Activated CD4-positive, alpha-beta T cell treated with anti-CD3 and anti-CD28 coated beads, Interleukin-2, amount 10 ng/mL, durations not matched to agents 7 days and 5 days (primary cell): ENCODE measurements at places on chromosomes 13 and 19. TPM values are rescaled to one million over a fixed set of nuclear protein-coding genes. Genes with fewer than 3 reads are reported as not detected.
A peak's percentile ranks its signal among the peaks of the same experiment; 100 is the strongest.

GRCh38 chr19:13841962-13842290 lies 35.0 kb upstream of the NANOS3 start:
- peak overlapping the region; percentile 90 for H3K27ac ChIP-seq
- peak overlapping the region; percentile 94 for H3K4me3 ChIP-seq
- no peaks in the 10 kb centered on the region for H3K27me3 ChIP-seq
- H3K36me3 ChIP-seq, result peaks cover 38% of the 10 kb centered on the region
- DNase-seq, result peak; percentile 18
- H3K4me1 ChIP-seq, result peaks cover 59% of the 10 kb centered on the region

GRCh38 chr19:51023946-51024345 lies 2.5 kb downstream of the KLK11 start:
- DNase-seq, result no peak
- no peaks in the 10 kb centered on the region for H3K36me3 ChIP-seq
- no peak overlapping the region for H3K27ac ChIP-seq
- no peak overlapping the region for H3K4me3 ChIP-seq

GRCh38 chr19:3423183-3423829 lies 56.9 kb downstream of the NFIC start:
- H3K27ac ChIP-seq, result no peak overlapping the region
- peaks cover 3% of the 10 kb centered on the region for H3K36me3 ChIP-seq
- no peaks in the 10 kb centered on the region for H3K4me1 ChIP-seq
- no peaks in the 10 kb centered on the region for H3K27me3 ChIP-seq

- H3K27me3 ChIP-seq, result no peaks in the 10 kb centered on the region
- H3K36me3 ChIP-seq, result no peaks in the 10 kb centered on the region
- DNase-seq, result no peak
- H3K27ac ChIP-seq, result no peak overlapping the region
- H3K4me1 ChIP-seq, result no peaks in the 10 kb centered on the region
- no peak overlapping the region for H3K4me3 ChIP-seq
These were observed 102.0 kb downstream of the CACNA1A start for GRCh38 chr19:13404236-13404635.

GRCh38 chr19:2494447-2495129 lies 18.7 kb downstream of the GADD45B start:
- DNase-seq, result peak; percentile 58
- peaks cover 3% of the 10 kb centered on the region for H3K36me3 ChIP-seq
- H3K4me3 ChIP-seq, result peak overlapping the region; percentile 69
- H3K27me3 ChIP-seq, result peaks cover 37% of the 10 kb centered on the region
- H3K27ac ChIP-seq, result peak overlapping the region; percentile 62
- peaks cover 48% of the 10 kb centered on the region for H3K4me1 ChIP-seq

- H3K4me1 ChIP-seq, result peaks cover 5% of the 10 kb centered on the region
- H3K27ac ChIP-seq, result no peak overlapping the region
- no peak overlapping the region for H3K4me3 ChIP-seq
- H3K27me3 ChIP-seq, result no peaks in the 10 kb centered on the region
- DNase-seq, result no peak
These were observed 9.2 kb downstream of the IQCN start for GRCh38 chr19:18264971-18265540.

GRCh38 chr13:60583911-60584753 lies 187.1 kb downstream of the TDRD3 start:
- no peak overlapping the region for H3K4me3 ChIP-seq
- H3K27ac ChIP-seq, result no peak overlapping the region
- no peak for DNase-seq
- no peaks in the 10 kb centered on the region for H3K36me3 ChIP-seq
- no peaks in the 10 kb centered on the region for H3K27me3 ChIP-seq
- H3K4me1 ChIP-seq, result no peaks in the 10 kb centered on the region

DNA sequence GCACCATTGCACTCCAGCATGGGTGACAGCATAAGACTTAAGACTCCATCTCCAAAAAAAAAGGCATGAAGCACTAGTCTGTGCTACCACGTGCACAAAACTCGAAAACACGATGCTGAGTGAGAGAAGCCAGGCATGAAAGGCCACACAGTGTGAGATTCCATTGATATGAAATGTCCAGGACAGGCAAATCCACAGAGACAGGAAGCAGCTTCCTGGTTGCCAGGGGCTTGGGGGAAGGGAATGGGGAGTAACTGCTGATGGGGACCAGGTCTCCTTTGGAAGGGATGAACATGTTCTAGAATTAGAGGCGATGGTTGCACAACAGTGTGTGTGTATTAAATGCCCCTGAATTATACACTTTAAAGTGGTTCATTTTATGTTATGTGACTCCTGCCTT lies 15.9 kb upstream of the JUND start:
- no peak overlapping the region for H3K27ac ChIP-seq
- H3K36me3 ChIP-seq, result peaks cover 3% of the 10 kb centered on the region
- DNase-seq, result no peak
- H3K27me3 ChIP-seq, result no peaks in the 10 kb centered on the region
- H3K4me3 ChIP-seq, result no peak overlapping the region
- H3K4me1 ChIP-seq, result peaks cover 66% of the 10 kb centered on the region

GRCh38 chr13:26325876-26326275 lies 71.9 kb downstream of the CDK8 start:
- H3K4me3 ChIP-seq, result no peak overlapping the region
- no peak overlapping the region for H3K27ac ChIP-seq
- no peaks in the 10 kb centered on the region for H3K27me3 ChIP-seq

The ZNF554 gene
- total RNA-seq, result 4.6 TPM

The GFY gene
- not detected for total RNA-seq

The RAX2 gene
- not detected for total RNA-seq

The KIR2DL3 gene
- not detected for total RNA-seq

The ZFP36 gene
- total RNA-seq, result 92.5 TPM
